ENCODE measurements at places on chromosomes 12 and 14.

DNA sequence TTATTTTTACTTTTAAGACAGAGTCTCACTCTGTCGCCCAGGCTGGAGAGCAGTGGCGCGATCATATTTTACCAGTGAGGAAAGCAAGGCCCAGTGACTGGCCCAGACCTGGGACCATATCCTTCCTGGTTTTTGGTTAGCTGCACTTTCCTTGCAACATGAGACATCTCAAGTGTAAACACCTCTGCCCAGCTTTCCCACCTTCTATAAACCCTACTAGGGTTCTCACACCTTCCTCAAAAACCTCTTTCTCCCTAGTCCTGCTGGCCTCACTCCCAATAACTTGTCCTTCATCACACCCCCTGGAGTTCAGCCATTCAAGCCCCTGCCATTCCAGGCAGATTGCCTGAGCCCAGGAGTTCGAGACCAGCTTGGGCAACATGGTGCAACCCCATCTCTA, 10.3 kb upstream of the PRPH start:
- DNase-seq: no peak

GRCh38 chr12:48995086-48995879, 3.9 kb downstream of the DDN start:
- no peak for DNase-seq

- DNase-seq: no peak
Observed at GRCh38 chr12:116635487-116635886, 76.3 kb downstream of the MAP1LC3B2 start.

- DNase-seq: no peak
Observed at GRCh38 chr12:98456576-98457573, 58.5 kb upstream of the TMPO start.

GRCh38 chr14:75984674-75985073, 889 bp upstream of the IFT43 start:
- no peak for DNase-seq
